ENCODE measurements at places on chromosomes 16 and 17.

- DNase-seq, result no peak
Observed at GRCh38 chr17:61897548-61898180, 30.1 kb downstream of the INTS2 start.

DNA sequence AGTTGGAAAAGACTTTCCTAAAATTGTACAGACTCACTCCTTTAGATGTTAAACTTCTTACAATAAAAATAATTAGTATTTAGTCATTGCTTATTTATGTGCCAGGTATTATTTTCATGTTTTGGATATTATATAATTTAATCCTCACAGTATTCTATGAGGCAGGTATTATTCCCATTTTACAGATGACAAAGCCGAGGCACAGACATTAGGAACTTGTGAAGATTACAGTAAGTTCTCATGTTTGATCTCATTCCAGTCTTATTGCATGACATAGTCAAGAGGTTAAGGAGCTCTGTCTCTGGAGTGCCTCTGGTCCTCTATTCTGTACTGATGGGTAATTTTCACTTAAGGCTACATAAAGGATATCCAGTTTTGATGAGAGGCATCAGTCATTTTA, 3.3 kb downstream of the HEATR3 start:
- no peak for DNase-seq

DNA sequence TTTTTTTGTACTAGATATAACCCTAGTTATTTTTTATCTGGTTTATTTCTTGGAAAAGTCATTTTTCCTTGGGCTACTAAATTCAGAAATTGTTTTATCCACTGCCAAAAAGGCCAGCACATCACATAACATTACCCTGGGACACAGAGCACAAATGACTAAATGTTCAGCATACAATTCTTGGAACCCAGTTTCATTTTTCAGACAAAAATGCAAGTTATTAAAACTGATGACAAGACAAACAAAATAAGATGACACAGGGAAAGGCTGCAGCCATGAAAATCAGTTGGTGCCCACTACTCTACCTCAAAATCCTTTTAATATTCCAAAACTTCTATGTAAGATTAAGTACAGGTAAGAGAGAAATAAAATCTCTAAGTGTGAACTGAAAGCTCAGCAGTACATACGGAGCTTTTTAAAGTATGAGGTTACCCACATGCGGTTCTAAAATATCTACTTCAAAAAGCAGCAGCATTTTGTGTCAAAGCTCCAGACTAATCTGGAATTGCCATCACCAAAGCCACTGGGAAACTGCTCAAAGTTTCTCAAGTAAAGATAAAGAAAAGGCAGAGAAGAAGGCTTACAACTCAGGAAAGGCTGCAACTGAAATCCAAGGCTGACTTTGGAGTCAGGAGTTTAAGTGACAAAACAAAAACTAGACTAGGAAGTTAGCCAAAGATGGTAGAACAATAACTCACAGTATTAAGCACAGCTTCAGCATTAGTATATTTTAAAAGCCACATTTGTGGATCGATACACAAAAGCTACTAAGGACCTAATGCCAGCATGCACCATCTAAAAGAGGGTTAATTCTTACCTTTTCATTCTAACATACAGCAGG, 41.4 kb downstream of the AP1G1 start:
- no peak for DNase-seq

GRCh38 chr17:37050920-37051319, 102.2 kb downstream of the AATF start:
- DNase-seq, result no peak

Measured in GDM1 (cell line).